Effector CD4-positive, alpha-beta T cell (primary cell): ENCODE measurements at places on chromosomes 13 and 19.

DNA sequence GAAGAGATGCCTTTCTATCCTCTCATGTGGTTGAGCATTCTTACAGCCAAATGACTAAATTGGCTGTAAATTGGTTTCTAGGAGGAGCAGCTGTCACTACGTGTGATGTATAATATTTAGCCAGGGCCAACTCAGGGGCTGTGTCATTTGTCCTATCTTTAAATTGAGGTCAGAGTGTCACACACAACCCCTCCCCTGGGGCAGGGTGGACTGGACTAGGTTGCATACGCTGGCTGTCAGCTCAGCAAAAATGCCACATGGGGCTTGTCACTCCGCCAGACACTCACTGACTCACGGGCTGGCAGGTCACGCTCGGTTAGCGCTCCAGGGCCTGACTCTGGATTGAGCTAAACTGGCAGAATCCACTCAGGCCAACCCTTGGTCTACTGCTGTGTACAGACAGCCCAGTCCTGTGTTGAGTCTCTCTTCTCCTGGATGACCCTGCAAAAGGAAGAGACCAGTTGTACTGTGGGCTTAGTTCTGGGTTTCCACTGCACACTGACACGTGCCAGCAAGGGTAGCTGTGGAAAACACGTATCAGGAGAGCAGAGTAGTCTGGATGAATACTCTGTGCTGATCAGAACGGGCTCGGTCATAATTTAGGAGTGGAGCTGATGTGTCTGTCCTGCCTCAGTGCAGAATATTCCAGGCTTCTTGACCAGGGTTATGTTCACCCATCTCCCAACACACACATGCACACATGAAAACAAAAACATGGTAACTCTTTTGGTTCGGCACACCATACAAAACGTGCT is 29.1 kb downstream of the SHISA2 start:
- DNase-seq, result no peak

DNA sequence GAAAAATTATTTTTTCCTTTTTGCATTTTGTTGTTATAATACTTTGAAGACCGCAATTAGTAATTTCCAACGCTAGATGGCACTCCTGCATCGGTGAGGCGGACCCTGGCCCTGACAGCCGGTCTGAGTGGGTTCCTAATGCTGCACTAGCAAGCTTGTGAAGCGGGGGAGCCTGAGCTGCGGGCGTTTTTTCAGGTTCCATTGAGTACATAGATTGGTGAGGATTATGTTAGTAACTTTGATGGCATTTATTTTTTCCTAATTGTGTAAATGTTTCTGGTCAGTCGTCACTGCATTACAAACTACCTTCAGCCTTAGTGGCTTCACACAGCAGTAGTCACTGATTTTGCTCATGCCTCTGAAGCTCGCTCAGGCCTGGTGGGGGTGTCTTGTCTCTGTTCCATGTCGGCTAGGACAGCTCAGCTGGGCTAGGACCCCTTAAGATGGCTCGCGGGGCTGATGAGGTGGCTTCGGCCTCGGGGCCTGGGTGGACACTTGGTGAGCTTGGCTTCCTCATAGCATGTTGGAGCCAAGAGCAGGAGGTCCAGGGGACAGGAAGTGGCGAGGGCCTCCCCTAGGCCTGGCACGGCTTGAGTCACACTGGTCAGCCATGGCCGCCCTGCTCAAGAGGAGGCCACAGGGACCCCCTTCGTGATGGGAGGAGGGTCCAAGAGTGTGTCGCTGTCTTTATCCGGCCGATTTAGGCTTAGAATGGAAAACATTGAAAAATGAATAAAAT is 25.0 kb downstream of the ERCC5 start:
- DNase-seq, result peak; percentile 52

DNA sequence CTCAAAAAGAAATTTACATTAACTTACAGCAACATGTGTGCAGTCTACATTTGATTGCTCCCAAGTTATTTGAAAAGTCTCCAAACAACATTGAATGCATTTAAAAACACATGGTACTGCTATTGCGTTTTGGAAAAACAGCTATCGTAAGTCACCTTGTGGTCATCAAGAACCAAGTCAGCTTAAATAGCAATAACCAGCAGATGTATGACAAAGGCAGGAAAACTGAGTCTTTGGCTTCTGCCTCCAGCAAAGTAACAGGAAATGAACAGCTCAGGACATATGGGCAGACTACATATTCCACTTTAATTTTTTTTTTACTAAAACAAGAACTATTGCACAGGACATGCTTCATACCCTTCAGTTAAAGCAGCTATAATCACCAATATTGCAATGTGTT is 580.6 kb upstream of the SPRY2 start:
- DNase-seq, result no peak

- no peak for DNase-seq
Measured at GRCh38 chr19:9362905-9363304, at the start of gene ZNF177. TSS of gene ZNF177 (plus strand) at chr19:9363013. CDS start at chr19:9378312, 15,299 bp downstream.

GRCh38 chr13:66068683-66069082 is 1161.5 kb downstream of the PCDH9 start:
- no peak for DNase-seq

GRCh38 chr13:111156421-111156820 is 41.3 kb downstream of the ARHGEF7 start:
- DNase-seq, result no peak
